ENCODE measurements at places on chromosomes 11 and 22. TPM values are rescaled to one million over a fixed set of nuclear protein-coding genes. Genes with fewer than 3 reads are reported as not detected.

Gene MMP10
- polyA plus RNA-seq = not detected

- no peak for DNase-seq
These were observed 50.3 kb upstream of the SORL1-AS1 start for GRCh38 chr11:121503051-121503450.

DNA sequence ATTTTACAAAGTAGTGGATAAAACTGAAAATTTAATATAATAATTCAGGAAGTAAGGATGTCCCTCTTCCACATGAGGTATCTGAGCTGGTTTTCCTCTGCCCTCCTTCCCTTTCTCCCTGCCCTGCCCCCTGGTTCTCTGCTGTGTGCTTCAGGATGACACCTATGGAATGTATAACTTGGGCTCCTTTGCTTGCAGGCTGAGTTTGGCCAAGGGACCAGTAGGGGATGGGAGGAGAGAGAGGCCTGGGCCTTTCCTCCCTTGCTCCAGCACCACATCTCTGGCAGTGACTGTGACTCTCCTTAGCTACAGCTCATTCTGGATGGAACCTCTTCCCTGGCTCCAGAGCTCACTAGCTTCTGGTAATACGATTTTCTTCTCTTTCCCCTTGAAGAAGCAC, 10.1 kb downstream of the IRAG1 start:
- no peak for DNase-seq

- no peak for DNase-seq
These were observed 78.1 kb downstream of the CYB5R2 start for GRCh38 chr11:7595016-7595866.

- DNase-seq = no peak
These were observed 80.5 kb upstream of the WNT7B start for GRCh38 chr22:46057246-46058090.

DNA sequence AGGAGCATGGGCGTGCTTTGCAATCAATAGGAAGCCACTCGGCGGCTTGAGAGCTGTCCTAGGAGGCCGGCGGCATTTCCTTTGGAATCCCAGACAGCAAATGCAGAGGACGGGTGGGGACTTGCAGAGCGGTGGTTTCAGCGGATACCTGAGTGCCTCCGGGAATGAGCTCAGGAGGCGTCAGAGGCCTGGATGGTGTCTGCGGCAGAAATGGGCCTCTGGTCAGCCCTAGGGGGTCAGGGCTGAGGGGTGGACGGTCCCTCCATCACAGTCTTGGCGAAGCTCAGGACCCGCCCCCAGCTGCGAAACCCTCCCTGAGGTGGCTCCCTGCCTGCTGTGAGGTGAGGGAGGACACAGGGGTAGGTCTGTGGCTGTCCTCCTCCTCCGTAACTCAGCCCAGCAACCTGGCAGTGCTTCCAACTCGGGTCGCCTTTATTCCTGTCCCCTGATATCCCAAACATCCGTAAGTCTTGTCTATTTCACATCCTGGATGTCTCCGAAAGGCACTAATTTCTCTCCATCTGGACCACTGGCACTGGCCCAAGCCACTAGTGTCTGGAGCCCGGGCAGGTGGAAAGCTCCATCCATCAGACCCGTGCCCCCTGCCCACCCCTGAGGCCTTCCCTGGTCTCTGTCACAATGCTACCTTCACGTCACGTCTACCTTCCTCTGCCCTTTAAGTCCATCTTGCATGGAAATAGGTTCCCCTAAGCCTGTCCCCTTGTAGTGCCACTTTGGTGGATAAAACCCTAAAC, 686.6 kb downstream of the BRD1 start:
- DNase-seq = no peak

DNA sequence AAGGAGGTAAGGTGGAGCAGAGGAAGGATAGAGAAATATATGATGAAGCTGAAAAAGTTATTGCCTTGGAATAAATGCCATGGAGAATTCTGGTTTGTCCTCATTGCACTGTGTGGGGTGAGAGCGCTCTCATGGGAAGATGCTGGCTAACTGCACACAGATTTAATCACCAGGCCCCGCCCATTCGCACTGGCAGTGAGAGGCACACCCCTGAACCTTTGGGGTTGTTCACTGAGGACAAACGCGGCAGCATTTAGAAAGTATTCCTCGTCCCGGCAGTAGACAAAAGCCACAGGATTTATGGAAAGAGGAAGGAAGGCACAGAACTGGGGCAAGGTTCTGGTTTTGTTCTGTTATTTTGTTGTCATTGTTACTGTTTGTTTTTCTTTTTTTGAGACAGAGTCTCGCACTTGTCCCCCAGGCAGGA, 70.2 kb downstream of the MED15 start:
- DNase-seq = no peak

DNA sequence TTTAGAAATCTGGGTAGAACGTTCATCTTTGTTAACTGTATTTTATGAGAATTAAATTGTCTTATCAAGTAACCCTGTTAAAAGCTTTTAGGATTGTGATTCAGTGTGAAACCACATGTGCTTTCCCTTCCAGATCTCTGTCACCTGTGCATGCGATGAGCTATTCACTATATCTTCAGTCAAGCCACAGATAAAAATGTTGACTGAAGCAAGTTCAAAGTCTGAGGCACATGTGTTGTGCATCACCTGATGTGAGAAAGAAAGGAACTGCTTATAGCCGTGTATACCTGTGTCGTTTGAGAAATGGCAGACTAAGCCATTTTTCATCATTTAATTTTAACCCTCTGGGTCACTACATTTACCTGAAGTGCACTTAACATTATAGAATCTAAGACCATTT, 1088.9 kb upstream of the TENM4 start:
- DNase-seq = no peak

DNA sequence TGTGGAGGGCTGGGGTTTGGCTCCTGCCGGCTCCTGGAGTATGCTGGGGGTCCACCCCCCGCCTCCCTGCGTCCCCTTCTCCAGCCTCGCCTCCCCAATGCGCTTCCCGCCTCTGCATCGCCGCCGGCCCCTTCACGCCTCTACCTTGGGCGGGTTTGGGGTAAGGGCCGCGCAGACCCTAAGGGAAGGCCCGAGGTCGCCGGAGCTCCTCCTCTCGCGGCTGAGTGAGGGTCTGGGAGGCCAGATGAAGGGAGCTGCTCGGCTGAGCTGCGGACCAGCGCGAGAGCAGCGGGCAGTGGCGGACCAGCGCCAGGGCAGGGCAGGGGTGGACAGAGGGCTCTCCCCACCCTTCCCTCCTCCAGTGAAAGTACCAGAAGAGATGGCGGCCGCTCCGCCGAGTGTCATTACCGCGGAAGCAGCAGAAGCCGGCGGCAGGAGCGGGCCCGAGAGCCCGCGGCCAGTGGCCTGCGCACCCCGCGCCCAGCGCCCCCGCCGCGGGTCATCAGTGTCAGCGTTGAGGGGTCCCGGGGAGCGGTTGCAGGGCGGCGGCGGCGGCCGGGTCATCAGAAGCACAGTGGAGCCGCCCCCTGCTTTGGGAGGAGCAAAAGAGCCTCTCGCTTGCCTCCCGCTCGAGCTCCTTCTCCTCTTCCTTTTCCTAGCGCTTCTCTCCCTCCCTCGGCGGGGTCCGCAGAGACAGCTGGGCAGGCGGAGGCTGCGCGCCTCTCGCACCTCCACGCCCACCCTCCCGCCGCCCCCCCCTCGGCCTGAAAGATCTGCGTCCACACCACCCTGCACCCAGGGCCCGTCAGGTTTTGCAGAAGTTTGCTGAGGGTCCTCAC, 255.6 kb upstream of the CADM1 start:
- DNase-seq = no peak

DNA sequence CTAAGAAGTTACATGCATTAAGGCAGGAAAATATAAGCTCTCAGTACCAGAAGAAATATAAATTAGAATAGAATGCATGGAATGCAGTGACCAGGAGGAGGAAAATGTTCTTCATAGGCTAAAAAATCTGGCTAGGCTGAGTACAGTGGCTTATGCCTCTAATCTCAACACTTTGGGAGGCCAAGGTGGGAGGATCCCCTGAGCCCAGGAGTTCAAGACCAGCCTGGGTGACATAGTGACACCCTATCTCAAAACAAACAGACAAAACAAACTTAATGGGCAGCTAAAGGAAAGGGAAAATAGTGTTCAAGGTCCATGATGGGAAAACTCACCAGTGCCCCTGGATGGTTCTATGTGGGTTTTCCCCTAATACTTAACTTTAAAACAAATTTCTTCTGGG, 78.3 kb upstream of the RASSF10 start:
- DNase-seq = no peak

Gene DNAJB7
- not detected for polyA plus RNA-seq

DNA sequence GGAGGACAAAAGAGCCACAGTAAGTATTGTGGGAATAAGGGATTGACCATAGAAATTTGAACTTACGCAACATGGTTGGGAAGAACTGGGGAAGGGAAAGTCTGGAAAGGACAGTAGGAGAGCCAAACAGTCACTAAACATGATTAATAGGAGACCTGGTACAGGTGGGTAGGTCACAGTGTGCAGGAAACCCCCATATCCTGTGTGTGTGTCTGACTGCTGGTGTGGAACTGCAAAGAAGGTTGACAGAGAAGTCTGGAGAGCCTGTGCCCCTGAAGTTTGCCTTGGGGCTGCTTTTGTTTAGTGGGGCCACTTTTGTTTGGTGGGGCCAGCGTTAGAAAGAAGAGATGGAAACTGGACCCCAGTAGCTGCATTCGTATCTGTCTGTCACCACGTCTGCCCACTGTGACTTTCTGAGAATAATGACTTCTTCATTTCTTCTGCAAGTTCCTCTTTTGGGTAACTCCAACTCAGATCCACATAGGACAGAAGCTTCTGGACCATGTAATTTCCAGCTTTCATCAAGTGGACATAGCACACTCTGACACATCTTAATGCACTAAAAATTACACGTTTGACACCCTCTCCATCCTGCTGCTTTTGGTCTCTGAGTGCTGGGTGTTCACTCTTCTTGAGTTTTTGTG, 126.8 kb upstream of the RAG2 start:
- no peak for DNase-seq

GRCh38 chr22:30783021-30783420, 88.3 kb downstream of the OSBP2 start:
- DNase-seq = no peak

DNA sequence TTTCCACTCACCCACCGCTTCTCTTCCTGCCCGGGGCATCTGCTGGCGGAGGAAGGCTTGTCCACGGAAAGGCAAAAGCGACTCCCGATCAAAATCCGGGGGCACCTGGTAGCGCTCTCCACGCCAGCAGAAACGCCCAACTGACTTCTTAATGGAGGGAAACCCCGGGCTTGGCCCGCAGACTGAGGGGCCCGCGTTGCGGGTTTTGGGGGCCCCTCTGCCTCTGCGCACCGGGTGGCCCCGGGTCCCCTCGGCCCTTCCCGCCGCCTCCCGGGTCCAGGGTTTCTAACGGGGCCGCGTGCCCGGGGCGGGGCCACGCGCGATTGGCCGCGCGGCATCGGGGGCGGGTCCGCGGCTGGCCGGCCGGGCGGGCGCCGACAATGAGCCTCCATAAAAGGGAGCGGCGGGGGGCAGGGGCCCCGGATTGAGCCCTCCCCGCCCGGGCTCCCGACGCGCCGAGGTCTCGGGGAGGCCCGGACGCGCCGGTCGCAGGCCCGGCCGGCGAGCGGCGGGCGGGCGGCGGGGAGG, at the start of gene SPINDOC:
SPINDOC (plus strand) TSS at position 422 of the 528 bp plus-strand sequence. CDS start 231 bp downstream, outside the sequence.
- no peak for DNase-seq

DNA sequence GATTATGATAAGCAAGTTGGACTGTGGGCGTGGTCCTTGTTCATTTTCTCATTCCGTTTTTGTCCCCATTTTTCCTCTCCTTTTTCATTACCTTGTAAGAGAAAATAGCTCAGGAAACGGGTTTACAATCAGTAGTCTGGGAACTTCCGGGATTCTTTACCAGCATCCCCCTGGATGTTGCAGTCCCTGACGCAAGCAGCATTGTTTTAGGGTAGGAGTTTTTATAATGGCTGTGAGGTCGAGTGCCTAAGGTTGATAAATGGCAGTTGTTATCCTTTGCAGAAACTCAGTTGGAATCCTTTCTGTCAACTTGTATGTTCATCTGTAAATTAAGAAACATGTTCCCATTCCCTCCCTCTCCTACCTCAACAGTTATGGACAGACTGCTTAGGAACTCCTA, 68.3 kb downstream of the ARHGEF12 start:
- no peak for DNase-seq

Gene GPR83
- polyA plus RNA-seq = 0.08 TPM

Gene C11orf16
- polyA plus RNA-seq = not detected

Gene SCGB1A1
- not detected for polyA plus RNA-seq

GRCh38 chr11:12248330-12248729, 129.0 kb upstream of the PARVA start:
- DNase-seq = peak; percentile 53

Gene SORL1
- polyA plus RNA-seq = 7.5 TPM

Gene RPL3
- 4,002 TPM for polyA plus RNA-seq

Gene MMP12
- 0.62 TPM for polyA plus RNA-seq

GRCh38 chr11:35021589-35021988, 105.2 kb downstream of the PDHX start:
- no peak for DNase-seq

Gene CST6
- 0.37 TPM for polyA plus RNA-seq

DNA sequence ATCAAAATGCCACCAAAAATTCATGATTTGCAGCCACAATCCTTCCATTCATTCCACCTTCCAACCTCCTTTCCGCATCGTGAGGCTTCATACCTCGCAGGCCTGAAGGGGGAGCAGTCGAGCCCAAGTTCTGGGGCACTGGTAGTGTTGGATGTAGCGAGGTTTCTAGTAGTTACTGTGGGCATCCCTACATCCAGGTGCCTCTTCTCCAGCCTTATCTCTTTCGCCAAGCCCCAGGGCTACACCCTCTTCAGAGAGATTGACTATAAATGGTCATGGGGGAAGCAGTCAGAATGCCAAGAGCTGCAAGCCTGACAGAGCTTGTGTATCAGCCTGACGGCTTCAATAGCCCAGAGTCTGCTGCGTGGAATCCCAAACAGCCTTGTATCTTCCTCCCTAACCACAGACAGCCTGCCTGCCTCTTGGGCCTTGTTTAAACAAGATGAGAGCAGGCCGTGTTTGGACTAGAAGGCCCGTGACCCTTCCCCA, 28.9 kb downstream of the CLMP start:
- DNase-seq = peak; percentile 26

- no peak for DNase-seq
These were observed 25.2 kb upstream of the MICALL1 start for GRCh38 chr22:37880668-37881440.

DNA sequence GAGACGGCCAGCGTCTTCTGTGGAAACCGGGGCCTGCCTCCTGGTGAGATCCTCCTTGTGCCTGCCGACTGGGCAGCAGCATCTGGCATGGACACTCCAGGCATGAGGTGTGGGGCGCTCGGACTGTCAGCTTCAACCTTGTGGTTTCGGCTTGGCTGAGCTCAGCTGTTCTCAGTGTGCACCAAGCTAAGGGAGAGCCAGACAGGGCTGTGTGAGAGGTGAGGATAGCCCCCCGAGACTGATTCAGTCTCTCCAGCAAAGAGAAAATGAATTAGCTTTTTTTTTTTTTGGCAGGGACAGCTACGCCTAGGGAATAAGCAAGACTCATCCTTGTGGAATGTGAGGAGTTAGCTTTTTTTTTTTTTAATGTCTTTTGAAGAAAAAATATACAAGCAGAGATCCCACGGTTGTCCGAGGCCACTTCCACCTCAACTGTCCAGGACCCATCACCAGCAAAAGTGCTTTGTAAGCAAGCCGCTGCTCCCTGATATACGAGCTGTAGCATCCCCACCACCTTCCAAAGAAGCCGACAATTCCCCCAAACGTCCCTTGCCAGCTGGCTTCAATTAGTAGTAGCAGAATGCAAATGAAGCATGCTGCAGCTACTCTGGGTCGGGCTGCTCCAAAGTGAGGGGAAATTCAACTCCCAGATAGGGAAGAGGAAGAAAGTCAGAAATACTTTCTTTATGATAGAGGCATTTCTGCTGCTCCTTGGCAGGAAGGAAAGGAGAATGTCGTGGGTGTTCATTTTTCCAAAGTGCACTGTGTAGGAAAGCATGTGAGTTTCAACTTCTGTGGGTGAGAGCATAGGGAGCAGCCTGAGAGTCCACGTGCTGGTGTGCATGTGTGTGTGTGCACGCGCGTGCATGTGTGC, 9.7 kb upstream of the THY1 start:
- no peak for DNase-seq
